ENCODE measurements at places on chromosomes 5 and 9. TPM values are rescaled to one million over a fixed set of nuclear protein-coding genes. Genes with fewer than 3 reads are reported as not detected.

The CER1 gene
- total RNA-seq, result not detected

The PIK3R1 gene
- total RNA-seq, result 12.3 TPM

The PCDHGB5 gene
- total RNA-seq, result 23.0 TPM

The NTNG2 gene
- total RNA-seq, result under 0.01 TPM

The PFN3 gene
- not detected for total RNA-seq

All from bladder microvascular endothelial cell (primary cell).